ENCODE measurements at places on chromosomes 2 and 18.

GRCh38 chr2:108449410-108450130, 564 bp downstream of the GCC2 start:
- no peak for DNase-seq

DNA sequence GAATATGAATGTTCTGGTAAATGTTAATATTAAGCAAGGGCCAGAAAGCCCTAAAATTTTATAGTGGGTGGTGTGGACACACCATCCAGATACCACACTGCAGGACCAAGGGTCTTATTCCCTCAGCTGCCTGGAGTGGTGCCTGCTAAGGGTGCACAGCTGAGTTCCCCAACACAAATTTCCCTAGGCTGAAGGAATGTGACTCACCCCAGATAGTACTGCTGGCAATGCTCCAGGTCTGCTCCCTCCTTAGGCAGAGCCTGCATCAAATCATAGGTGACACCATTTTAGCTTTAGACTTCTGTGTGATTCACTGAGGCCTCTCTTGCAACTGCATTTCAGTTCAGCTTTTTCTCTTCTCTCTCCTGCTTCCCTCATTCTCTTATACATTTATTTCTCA, 321.1 kb downstream of the SATB2 start:
- peak; percentile 83 for DNase-seq

- DNase-seq: no peak
Observed at GRCh38 chr2:72183016-72183415, 35.4 kb upstream of the CYP26B1 start.

GRCh38 chr2:217360781-217361482, 501.1 kb upstream of the TNP1 start:
- peak; percentile 89 for DNase-seq

- no peak for DNase-seq
Observed at GRCh38 chr2:225582355-225583116, 183.0 kb downstream of the NYAP2 start.

- DNase-seq: no peak
Observed at GRCh38 chr2:202016579-202017227, 17.0 kb upstream of the FZD7 start.

Measured in astrocyte (in vitro differentiated cells and primary cell).